Right cardiac atrium (tissue), 5 donors: ENCODE measurements at places on chromosomes 7 and 10. TPM values are rescaled to one million over a fixed set of nuclear protein-coding genes. Genes with fewer than 3 reads are reported as not detected.

INHBA gene
- polyA plus RNA-seq, result 3.3 TPM

HGF gene
- polyA plus RNA-seq, result 1.4 TPM

FGFR2 gene
- polyA plus RNA-seq, result 16.5 TPM

NANOS1 gene
- polyA plus RNA-seq, result 4.3 TPM

HMX2 gene
- polyA plus RNA-seq, result not detected

CFAP43 gene
- 0.18 TPM for polyA plus RNA-seq

C10orf53 gene
- polyA plus RNA-seq, result not detected

RNF148 gene
- 0.09 TPM for polyA plus RNA-seq

TRIM74 gene
- 0.27 TPM for polyA plus RNA-seq

UNCX gene
- polyA plus RNA-seq, result not detected

IGF2BP3 gene
- 0.02 TPM for polyA plus RNA-seq

GRID2IP gene
- polyA plus RNA-seq, result 0.05 TPM

ATP6V0A4 gene
- polyA plus RNA-seq, result not detected

NEUROD6 gene
- polyA plus RNA-seq, result not detected

ZNF804B gene
- 0.02 TPM for polyA plus RNA-seq

PDE6C gene
- polyA plus RNA-seq, result not detected

MBL2 gene
- polyA plus RNA-seq, result not detected

ELFN1 gene
- polyA plus RNA-seq, result 9.1 TPM

SEMA3D gene
- polyA plus RNA-seq, result 0.54 TPM

PDZD7 gene
- 0.41 TPM for polyA plus RNA-seq

NPC1L1 gene
- polyA plus RNA-seq, result 0.05 TPM

LBX1 gene
- polyA plus RNA-seq, result not detected

GPR15LG gene
- not detected for polyA plus RNA-seq

MKLN1 gene
- polyA plus RNA-seq, result 16.9 TPM

WNT2 gene
- 0.57 TPM for polyA plus RNA-seq

PBLD gene
- polyA plus RNA-seq, result 2.4 TPM

SMARCD3 gene
- polyA plus RNA-seq, result 141 TPM

FFAR4 gene
- polyA plus RNA-seq, result 0.14 TPM

ASIC3 gene
- 5.3 TPM for polyA plus RNA-seq

HOXA3 gene
- polyA plus RNA-seq, result 1.0 TPM

UCN3 gene
- polyA plus RNA-seq, result not detected

FRA10AC1 gene
- polyA plus RNA-seq, result 17.6 TPM

PCLO gene
- polyA plus RNA-seq, result 1.9 TPM

IDI1 gene
- 26.7 TPM for polyA plus RNA-seq

OR2A12 gene
- not detected for polyA plus RNA-seq

GATAD1 gene
- 15.5 TPM for polyA plus RNA-seq

RALA gene
- polyA plus RNA-seq, result 20.9 TPM

TMEM229A gene
- 0.50 TPM for polyA plus RNA-seq
